ENCODE measurements at places on chromosomes 5 and 9. TPM values are rescaled to one million over a fixed set of nuclear protein-coding genes. Genes with fewer than 3 reads are reported as not detected.

The CHSY3 gene
- 2.4 TPM for total RNA-seq

The SET gene
- 270 TPM for total RNA-seq

The SHC3 gene
- 3.9 TPM for total RNA-seq

The SPINK7 gene
- total RNA-seq = not detected

The SGCD gene
- 1.3 TPM for total RNA-seq

The CATSPER3 gene
- 0.30 TPM for total RNA-seq

The TAL2 gene
- total RNA-seq = not detected

The RIMOC1 gene
- total RNA-seq = 9.7 TPM

The C6 gene
- not detected for total RNA-seq

The PIP5KL1 gene
- total RNA-seq = 2.1 TPM

The WDR31 gene
- 0.67 TPM for total RNA-seq

The TSC1 gene
- 20.3 TPM for total RNA-seq

The FLT4 gene
- total RNA-seq = 0.45 TPM

The RAD23B gene
- 73.3 TPM for total RNA-seq

The ELAVL2 gene
- total RNA-seq = not detected

The LCN2 gene
- total RNA-seq = not detected

The CYLC2 gene
- not detected for total RNA-seq

The QRFP gene
- total RNA-seq = not detected

Data from bronchus fibroblast of lung (primary cell).